ENCODE measurements at places on chromosomes 12 and 14.

DNA sequence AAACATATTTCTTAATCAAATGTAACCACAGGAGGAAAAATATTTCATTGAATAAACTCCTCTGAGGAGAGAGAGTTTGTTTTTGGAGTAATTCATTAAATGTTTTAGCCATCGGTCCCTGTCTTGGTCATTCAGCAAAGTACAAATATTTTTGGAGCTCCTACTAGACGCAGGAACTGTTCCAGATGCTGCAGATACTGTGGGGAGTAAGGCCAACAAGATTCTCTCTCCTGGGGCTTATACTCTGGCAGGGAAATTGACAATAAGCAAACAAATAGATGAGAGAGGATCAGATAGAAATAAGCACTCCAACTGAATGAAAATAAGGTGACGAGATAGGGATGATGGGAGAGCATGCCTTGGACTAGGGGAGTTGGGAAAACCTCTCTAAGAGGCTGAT is 264.1 kb downstream of the TTC8 start:
- no peak for DNase-seq

DNA sequence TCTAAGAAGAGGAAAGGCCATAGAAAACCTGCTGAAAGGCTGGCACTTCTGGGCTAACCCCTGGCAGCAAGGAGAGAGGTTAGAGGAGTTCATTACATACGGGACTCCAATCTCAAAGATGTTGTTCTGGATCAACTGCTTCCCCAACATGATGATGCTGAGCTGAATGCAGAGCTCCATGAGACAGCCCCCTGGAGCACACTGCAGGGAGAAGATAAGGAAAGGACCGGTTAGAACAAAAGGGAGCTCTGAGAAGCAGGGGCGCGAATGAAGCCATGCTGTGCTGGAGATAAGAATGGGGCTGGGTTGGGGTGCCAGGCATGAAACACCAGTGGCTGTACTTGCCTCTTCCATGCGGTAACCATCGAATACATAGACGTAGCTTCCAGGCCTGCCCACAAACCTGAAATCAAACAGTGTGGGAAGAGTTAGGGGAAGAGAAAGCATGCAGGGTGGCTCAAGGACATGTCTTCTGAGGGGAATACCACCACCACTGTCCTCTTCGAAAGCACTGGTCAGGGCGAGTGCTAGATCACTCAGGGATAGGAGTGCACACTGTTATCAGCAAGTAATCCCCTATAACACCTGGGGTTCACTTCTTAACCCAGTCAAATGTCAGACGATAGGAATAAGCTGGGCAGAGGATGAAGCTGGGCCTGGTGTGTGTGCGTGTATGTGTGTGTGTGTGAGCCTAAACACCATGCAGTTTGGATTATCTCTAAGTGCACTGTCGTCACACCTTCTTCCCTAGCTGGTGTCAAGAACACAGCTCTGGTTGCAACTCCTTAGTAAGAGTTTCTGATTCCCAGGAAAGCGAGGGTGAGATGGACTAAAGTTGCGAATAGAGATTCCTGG is 180.9 kb downstream of the NTF3 start:
- no peak for DNase-seq

DNA sequence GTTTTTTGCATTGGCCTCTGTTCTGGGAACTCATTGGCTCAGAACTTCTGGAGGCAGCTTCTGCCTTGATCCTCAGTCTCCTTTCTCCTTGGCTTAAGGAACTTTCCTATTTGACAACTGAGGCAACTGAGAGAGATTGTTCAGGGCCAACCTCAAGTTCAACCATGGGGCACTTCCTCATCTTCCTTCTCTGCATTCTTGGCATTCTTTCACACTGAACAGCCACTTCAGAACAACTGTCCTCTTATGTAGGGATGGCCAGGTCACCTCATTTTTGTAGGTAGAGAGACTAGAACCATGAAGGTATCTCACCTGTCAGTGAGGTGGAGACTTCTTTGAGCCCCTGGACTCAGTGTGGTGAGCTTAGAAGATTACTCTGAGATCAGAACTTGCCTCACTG is 63.0 kb upstream of the NRXN3 start:
- DNase-seq, result no peak

DNA sequence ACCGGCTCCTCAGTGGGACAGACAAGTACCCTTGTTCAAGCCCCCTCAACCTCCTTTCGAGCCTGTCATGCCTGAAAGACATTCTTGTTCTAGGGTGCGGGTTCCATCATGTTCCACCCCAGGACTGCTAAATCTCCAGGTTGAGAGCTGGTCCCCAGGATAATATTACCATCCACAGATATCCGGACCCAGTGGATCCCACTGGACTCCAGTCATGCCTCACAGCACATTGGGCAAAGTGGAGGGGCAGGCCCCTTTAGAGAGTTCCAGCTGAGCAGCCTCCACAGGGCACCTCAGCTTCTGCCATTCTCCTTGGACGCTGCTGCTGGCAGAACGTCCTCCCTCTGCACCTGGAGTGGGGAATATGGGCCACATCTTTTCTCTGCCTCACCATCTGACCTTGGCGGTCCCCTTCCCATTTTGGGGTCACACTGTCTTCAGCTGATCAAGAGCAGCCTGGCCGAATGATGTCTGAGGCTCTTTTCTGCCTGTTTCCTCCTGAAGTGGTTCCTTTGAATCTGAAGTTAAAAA is 137.4 kb downstream of the BCL11B start:
- no peak for DNase-seq

DNA sequence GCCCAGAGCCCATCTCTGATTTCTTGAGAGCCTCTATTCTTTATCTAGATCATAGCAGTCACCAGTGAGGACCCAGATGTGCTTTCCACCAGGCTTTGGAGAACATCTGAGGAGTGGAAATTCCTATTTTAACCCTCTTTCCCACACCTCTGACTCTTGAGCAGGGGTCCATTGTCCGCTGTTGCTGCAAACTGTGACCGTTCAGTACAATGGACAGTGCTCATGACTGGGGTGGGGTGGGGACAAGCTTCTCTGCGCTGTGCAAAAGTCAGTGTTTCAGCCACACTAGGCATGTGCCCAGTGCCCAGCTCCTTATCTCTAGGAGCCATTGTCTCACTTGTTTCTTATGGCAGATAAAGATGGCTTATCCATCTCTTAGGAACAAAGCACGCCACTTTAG is 16.9 kb upstream of the KRT7 start:
- no peak for DNase-seq

DNA sequence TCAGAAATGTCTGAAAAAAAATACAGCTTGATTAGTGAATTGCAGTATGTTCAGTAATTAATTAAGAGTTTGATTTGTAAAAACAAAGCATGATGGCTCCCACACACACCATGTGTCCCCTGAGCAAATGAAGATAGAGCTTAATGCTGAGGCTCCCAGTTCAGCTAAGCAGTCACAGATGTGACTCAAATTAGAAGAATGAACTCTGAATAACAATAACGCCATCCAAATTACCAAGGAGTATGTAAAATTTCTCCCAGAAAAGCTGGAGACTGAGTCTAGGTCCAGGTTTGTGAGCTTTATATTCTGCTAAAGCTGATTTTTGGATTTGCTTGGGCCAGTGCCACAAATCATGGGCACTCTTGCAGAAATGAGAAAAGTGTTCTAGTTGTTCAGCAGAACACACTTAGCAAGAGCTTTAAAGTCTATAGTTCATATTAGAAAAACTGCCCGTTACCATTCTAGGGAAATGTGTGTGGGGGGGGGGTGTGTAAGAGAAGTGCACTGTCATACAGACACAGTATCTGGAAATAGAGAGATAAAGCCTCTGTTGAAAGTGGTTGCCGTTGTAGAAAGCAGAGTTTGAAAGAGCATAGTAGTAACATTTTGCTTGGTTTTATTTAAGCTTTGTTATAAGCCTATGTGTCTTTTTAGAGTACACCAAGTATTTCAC is 253.1 kb downstream of the BCAT1 start:
- no peak for DNase-seq

GRCh38 chr12:53324113-53324778 is 2.8 kb upstream of the AAAS start:
- peak; percentile 25 for DNase-seq

GRCh38 chr12:11756523-11756922 is 107.0 kb downstream of the ETV6 start:
- DNase-seq, result no peak

GRCh38 chr14:94464290-94464689 is 11.7 kb upstream of the SERPINA11 start:
- DNase-seq, result no peak

- DNase-seq, result peak; percentile 80
Observed at GRCh38 chr14:103562429-103563225, at the start of the genes BAG5 and COA8. Gene BAG5, minus strand, starts transcription at chr14:103562657. Its CDS starts 1,493 bp downstream, at chr14:103561164. Gene COA8, plus strand, starts transcription at chr14:103562960. Its CDS starts 42 bp downstream, at chr14:103563002.

DNA sequence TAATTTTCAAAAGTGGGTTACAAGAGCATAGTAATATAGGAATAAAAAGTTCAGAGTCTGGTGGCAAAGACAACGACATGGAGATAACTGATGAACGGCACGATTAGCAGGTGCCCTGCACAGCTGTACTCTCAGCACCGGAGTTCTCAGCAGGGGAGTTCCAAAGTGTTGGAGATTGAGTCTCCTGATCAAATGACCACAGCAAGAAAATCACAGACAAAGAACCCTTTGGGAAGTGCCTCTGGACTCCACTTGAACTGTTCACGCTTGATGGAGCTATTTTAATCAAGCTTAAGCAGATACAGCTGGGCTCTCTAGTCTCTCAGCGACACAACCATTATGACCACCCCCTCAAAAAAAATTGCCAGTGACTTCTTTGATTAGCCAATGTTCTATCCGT is 153.1 kb downstream of the ALG10B start:
- DNase-seq, result no peak

GRCh38 chr12:122820838-122821271 is 14.4 kb upstream of the HIP1R start:
- DNase-seq, result no peak

GRCh38 chr14:46279327-46279726 is 372.3 kb downstream of the RPL10L start:
- no peak for DNase-seq

- DNase-seq, result no peak
Observed at GRCh38 chr14:88533064-88533602, 21.7 kb downstream of the PTPN21 start.

Data from stimulated activated CD4-positive, alpha-beta T cell treated with anti-CD3 and anti-CD28 coated beads, Interleukin-15, amount 100 ng/mL, for 1 hour (primary cell).